ENCODE measurements at places on chromosomes 7 and 10. TPM values are rescaled to one million over a fixed set of nuclear protein-coding genes. Genes with fewer than 3 reads are reported as not detected.

GRCh38 chr7:51847461-51848134 is 531.0 kb upstream of the COBL start:
- DNase-seq, result no peak

GRCh38 chr7:26898891-26899290 is 34.5 kb upstream of the SKAP2 start:
- no peak for DNase-seq

- DNase-seq, result peak; percentile 29
Observed at GRCh38 chr7:102287111-102287980, 678 bp downstream of the SH2B2 start.

PALD1 gene
- total RNA-seq, result 5.1 TPM

- no peak for DNase-seq
Observed at GRCh38 chr10:4481192-4481591, 344.8 kb upstream of the AKR1E2 start.

- no peak for DNase-seq
Observed at GRCh38 chr10:31153692-31154091, 122.0 kb upstream of the ZNF438 start.

GRCh38 chr7:122161628-122162027 is 17.6 kb upstream of the AASS start:
- no peak for DNase-seq

FAM131B gene
- 0.47 TPM for total RNA-seq

DNA sequence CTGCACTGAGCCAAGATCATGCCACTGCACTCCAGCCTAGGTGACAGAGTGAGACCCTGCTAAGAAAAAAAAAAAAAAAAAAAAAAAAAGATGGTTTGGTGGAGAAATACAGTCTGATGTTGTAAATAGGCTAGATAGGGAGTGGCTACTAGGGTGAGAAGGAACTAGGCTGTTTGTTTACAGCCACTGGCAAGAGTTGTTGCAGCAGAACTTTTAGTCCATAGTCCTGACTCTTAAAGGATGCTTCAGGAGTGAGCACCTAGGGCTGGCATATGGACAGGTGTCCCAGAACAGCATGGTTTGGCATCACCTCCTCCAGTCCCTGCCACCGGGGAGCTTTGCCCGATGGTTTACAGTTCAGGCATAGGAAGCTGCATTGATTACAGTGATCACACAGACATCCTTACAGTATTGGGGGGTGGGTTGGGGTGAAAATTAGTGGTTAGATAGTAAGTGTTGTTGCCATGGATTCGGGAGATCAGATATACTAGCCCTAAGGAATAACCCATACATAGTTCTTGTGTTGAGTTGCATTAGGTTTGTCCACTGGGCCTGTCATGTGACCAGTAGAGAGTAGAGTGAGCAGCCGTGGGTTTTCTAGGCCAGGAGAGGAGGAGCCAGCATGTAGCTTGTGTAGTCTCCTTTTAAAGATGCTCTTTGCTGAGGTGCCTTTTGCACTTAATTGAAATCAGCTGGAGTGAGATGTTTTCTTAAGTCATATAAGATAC is 35.9 kb downstream of the ZRANB1 start:
- DNase-seq, result no peak

FAM237B gene
- not detected for total RNA-seq

DNA sequence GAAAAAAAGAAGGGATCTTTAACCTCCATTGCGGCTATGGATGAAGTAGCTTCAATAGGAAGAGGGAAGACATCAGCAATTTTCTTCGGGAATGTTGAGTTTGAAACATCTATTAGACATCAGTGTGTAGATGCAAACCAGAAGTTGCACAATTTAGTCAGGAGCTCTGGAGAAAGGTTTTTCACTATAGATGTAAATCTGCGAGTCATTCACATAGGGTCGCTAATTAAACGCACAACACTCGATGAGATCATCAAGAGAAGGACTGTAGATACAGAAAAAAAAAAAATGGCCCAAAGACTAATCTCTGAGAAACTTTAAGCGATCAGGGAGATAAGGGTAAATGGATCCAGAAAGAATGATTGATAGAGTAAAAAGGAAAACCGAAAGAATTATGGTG is 61.7 kb upstream of the TES start:
- no peak for DNase-seq

DNA sequence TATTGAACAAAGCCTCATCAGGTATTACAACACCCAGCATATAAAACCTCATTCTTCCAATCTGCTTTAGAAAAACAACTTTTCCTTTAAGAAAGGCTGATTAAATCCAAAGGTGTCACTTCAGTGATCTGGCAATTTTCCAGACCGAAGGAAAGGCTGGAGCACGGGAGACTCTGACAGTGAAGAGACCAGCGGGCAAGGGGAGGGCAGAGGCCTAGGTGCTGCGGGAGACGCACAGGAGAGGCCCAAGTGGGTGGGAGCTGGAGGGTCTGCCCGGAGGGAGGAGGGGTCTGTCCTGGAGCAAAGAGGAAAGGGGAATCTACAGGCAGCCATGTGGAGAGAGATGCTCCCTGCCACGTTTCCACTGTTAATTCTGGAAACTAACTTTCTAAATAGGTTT is 24.3 kb upstream of the PPP2R2D start:
- no peak for DNase-seq

TMEM225B gene
- total RNA-seq, result not detected

DNA sequence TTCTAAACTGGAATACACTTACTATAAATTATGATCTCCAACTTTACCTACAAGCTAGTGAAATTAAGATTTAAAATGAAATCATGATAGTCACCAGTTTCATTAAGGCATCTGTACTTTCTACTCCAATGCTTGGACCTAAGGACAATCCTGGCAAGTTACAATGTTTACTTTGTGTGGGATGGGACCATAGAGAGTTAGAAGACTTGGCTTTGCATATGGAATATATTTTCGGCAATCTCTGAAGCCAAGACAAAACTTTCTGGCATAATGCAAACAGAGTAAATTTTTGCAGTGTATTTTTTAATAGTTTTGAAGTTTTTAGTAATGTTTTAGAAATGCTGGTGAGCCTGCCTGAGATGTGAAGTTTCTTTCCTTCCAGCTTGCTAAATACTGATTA is 248.9 kb downstream of the ABCA13 start:
- DNase-seq, result no peak

RASSF4 gene
- 103 TPM for total RNA-seq

CAMK2B gene
- total RNA-seq, result 98.0 TPM

DNA sequence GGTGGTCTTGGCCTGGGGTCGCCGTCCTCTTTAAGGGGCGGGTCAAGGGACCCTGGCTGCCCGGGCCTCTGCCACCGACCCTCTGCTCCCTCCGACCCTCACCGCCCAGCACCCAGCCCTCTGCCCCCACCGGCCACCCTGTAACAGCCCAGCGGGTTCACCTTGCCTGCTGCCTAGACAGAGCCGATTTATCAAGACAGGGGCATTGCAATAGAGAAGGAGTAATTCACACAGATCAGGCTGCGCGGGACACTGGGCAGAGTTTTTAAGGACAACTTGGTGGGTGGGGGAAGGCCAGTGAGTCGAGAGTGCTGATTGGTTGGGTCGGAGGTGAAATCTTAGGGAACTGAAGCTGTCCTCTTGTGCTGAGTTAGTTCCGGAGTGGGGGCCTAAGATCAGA is 779 bp upstream of the ADCK2 start:
- DNase-seq, result no peak

GRCh38 chr10:33273295-33274002 is 61.0 kb downstream of the NRP1 start:
- DNase-seq, result peak; percentile 88

TAS2R3 gene
- 0.41 TPM for total RNA-seq

GRCh38 chr10:29646960-29647461 is 12.2 kb upstream of the SVIL start:
- DNase-seq, result no peak

DNA sequence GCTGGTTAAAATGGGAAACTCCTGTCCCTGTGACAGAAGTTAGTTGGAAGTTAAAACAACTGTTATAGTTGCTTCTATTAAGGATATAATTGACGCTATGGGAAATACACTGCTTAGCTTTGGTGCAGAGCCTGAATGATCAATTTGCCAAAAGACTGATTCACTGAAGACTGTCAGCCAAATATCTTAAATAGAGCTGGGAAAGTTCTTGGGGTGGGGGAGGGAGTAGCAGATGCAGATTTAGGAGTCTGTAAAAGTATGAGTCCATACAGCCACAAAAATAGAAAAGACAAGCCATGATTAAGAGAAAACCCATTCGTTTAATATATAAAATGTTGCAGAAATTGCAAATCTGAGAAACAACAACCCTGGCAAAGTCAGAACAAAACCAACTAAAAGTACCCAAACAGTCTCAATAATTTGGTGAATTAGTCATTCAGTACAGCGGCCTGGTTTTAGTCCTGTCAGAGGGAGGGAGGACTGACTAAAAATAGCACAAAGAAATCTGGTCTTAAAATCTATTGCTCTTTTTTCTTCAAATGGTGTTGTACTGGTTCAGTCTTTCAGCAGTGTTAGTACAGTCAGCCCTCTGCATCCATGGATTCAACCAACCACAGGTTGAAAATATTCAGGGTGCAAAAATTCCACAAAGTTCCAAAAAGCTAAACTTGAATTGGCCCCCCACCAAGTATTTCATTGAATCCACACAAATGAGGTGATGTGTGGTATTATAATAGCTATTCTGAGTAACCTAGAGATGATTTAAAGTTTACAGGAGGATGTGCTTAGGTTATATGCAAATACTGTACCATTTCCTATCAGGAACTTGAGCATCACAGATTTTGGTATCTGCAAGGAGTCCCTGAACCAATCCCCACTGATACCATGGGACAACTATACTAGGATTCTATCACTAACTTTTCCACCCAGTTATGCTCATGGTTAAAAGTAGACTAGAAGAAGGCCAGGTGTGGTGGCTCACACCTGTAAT is 30.0 kb downstream of the STK17A start:
- no peak for DNase-seq

PLEKHS1 gene
- not detected for total RNA-seq

DNA sequence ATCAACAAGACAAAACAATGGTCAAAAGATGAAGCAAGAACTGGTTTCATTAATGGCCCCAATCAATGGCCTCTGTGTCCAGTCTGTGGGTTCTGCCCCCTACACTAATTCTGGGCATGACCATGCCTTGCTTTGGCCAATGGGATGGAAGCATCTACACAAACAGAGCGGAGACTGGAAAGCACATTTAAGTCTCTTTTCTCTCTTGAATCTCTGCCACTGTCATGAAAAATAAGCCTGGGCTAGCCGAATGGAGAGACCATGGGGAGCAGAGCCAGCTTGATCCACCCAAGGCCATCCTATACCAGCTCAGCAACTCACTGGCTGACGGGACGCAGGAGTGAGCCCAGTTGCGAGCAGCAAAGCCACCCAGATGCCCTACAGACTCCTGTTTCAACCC is 30.9 kb downstream of the ANKRD16 start:
- no peak for DNase-seq

DNA sequence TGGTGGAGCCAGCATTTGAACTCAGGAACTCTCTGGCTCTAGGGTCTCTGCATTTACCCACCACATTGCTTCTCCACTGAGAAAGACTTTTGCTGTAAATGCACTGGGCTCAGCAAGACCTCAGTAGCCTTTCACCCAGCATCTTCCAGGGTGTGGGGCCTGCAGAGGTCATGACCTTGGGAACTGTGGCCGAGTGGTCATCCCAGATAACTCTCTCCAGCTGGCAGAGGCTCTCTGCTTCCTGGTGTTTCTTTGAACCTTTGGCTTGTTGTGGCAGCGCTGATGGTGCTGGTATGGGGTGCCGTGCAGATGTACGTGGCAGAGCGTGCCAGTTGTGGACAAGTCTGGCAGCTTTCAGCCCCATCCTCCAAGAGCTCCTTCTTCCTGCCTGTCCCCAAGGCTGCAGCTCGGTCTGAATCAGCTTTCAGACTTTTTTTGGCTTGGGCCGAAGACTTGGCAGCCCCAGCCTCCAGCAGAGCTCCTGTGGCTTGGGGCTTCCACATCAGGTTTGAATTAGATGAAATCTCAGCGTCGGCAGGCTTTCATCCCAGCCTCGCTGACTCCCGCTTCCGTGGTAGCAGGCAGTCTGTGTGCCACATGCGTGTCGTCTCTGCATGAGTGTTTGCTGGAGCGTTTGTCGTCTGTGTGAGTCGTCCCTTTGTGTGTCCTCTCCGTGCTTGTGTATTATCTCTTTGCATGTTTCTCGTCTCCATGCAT is 21.5 kb downstream of the ADAMTS14 start:
- peak; percentile 47 for DNase-seq

- no peak for DNase-seq
Observed at GRCh38 chr7:155482511-155483183, 24.7 kb downstream of the EN2 start.

Data from left ventricle myocardium inferior (tissue), 1 donor.